Effector CD8-positive, alpha-beta T cell (primary cell): ENCODE measurements at places on chromosomes 3 and 15.

DNA sequence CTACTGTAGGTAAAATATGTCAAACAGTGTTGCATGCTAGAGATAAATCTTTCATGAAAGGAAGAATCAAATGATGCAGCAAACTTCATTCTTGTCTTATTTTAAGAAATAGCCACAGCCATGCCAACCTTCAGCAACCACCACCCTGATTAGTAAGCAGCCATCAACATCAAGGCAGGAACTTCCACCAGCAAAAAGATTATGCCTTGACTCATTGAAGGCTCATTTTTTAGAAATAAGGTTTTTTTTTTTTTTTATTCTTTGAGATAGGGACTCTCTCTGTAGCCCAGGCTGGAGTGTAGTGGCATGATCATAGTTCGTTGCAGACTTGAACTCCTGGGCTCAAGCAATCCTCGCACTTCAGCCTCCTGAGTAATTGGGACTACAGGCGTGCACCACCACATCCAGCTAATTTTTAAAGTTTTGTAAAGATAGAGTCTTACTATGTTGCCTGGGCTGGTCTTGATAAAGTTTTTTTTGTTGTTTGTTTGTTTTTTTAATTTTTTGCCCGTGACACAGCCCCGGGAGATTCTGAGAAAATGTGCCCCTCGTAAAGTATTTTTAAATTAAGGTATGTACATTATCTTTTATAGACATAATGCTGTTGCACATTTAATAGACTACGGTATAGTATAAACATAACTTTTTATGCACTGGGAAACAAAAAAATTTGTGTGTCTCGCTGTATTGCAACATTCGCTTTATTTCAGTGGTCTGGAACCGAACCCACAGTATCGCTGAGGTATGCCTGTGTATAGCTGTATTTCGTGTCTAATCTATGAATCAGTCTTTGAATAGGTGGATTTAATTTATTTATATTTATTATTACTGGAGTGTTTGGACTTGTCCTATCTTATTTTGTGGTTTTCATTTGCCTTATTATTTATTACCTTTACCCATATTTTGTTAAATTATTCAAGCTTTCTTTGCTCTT lies 23.3 kb downstream of the SNRK start:
- no peak for DNase-seq

- DNase-seq = no peak
Observed at GRCh38 chr3:23704298-23704697, 101.5 kb upstream of the UBE2E1 start.

DNA sequence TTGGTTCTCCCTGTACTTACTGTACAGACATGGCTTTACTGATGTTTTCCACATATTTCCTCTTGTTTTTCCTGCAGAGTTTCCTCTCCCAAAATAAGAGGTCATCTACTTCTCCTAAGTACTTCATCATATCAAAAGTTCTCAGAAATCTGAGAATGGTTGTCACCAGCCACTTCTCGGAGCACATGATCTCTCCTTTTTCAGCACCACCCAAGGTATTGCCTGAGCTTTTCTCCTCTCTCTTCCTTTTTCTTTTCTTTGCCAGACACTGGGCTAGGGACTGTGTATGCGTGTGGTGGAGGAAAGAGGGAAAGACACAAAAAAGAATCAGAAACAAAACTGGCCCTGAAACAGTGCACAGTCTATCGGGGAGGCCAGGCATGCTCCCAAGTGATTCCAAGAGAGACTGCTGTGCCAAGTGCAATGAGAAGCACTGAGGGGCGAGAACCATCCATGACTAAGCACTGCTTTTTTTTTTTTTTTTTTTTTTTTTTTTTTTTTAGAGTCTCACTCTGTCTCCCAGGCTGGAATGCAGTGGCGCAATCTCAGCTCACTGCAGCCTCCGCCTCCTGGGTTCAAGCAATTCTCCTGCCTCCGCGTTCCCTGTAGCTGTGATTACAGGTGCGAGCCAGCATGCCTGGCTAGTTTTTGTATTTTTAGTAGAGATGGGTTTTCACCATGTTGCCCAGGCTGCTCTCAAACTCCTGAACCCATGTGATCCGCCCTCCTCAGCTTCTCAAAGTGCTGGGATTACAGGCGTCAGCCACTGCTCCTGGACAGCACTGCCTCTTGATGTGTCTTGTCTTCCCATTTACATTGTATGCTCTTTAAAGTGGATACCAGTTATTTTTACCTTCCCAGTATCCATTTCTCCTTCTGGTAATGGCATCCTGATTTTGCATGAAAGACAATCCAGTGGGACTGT lies 194.0 kb upstream of the FEZF2 start:
- DNase-seq = no peak

- DNase-seq = no peak
Observed at GRCh38 chr15:41967506-41968206, 4.7 kb downstream of the EHD4 start.

GRCh38 chr3:128004661-128005060 lies 47.6 kb upstream of the SEC61A1 start:
- no peak for DNase-seq

DNA sequence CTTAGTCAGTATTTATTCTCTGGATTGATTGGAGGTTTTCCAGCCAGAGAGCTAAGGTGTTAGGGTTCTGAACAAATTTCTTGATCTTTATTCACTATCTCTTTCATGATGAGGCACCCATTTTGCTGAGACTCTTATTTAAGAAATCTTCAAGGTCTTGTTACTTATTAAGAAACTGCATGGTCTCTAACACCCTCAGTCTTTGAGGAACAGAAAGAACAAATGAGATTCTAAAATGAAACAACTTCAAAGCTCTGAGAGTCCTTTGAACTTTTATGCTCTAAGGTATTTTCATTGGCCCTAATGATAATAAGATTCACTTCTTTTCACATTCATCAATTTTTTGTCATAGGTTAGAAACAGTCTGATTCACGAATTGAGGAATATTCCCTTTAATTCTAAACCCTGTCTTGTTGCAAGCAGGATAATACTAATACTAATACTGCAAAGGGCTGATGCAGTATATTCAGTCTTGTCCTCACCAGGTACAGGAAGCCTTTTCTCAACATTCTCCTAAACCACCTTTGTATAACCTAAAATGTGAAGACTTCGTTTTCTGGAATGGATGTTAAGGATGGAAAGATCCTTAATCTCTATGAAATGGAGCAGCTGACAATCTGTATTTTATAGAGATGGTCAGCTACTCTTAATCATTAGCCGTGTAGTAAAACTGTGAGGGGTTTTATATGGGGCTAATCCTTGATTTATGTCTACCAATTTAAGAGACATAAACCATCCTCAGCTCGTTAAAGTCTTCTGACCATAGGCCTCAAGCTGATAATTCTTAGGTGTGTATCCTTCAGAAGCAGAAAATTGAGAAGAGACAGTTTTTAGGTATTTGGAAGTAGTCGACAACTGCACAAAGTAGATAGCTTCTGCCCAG lies 198.3 kb downstream of the OTOL1 start:
- DNase-seq = no peak

GRCh38 chr15:59221511-59222505 lies 15.2 kb downstream of the LDHAL6B start:
- DNase-seq = no peak

- no peak for DNase-seq
Observed at GRCh38 chr3:88725440-88726165, 381.8 kb upstream of the EPHA3 start.

DNA sequence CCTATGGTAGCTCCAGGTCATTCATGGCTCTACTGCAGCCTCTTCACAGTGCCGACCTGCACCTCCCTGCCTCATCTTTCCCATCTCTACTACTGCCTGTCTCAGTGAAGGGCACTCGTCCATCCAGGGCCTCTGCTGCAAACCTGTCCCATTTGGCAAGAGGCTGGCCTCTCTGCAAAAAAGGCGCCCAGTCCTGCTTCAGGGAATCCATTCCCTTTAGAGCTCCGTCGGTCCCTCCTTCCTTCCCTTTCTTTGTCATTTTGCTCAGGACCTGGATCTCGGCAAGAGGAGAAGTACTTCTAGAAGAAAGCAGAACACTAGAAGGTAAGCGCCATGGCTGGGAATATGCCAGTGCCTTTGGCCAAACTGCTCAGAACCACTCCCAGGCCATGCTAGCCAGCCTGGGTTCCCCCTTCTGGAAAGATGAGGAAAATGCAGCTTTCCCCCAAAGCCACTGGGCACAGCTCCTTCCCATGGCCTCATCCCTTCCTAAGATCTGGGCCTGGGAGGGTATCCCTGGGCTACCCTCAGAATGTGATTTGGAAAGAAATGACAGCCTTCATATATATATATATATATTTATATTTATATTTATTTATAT lies 6.4 kb upstream of the ISL2 start:
- no peak for DNase-seq

DNA sequence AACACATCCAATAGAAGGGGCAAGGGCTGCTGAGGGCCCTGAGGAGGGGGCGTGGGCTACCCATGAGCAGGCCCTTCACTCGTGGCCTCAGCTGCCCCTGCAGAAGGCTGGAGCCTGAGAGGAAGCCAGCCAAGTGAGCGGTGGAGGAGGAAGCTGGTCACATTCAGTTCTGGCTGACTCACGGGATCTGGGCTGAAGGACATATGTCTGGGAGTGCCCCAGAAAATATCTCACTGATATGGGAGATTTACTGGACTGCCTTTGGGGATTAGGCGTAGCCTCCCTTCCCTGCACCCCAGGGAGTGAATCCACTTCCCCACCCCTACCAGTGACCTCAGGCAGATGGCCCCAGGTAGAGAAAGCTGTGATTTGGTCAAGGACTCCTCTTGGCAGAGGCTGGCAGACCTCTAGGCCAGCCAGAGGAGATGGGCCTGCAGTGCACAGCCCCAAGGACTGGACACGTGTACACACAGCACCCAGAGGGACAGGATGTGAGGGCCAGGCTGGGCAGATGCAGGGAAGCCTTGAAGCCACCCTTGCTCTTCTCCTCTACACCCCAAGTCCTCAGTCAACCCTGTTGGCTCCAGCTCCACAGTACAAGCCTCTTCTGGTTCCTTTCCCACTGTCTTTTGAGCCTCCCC lies 14.2 kb upstream of the ANKDD1A start:
- DNase-seq = no peak
